Activated CD4-positive, CD25-positive, alpha-beta regulatory T cell (primary cell): ENCODE measurements at places on chromosomes 3 and 15.

GRCh38 chr15:68672781-68673205 is 94.0 kb downstream of the CORO2B start:
- DNase-seq = no peak

GRCh38 chr3:108554229-108554628 is 35.0 kb downstream of the CIP2A start:
- no peak for DNase-seq

GRCh38 chr3:106913111-106913698 is 464.0 kb upstream of the CCDC54 start:
- DNase-seq = no peak

DNA sequence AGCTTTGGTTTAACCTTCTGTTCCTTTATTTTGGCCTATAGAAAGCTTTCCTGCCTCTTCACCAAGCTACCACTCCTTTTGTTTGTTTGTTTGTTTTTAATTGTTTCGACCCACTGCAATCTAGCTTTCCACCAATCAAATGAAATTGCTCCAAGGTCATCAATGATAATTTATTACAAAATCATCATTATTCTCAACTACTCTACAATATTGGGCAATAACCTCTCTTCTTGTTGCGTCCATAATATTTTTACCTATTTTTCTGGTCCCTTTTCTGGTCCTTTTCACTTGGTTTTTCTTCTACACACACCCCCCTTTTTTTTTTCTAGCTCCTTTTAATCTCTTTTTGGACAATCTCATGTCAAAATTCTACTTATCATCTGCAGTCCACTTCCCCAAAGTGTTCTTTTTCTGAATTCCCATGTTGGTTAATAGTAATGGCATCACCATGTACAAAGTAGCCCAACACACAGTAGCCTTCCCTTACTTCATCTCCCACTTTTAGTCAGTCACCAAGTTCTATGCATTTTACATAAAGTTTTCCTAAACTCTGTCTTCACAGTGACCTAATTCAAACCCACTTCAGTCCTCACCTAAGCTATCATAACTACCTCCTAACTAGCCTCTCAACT is 11.0 kb upstream of the ANKRD28 start:
- DNase-seq = no peak

GRCh38 chr3:172616031-172616461 is 92.8 kb upstream of the TNFSF10 start:
- no peak for DNase-seq

- no peak for DNase-seq
Measured at GRCh38 chr3:112806903-112807302, 39.8 kb downstream of the CD200R1L start.
